Uterine smooth muscle cell (primary cell): ENCODE measurements at places on chromosomes 5 and 9. TPM values are rescaled to one million over a fixed set of nuclear protein-coding genes. Genes with fewer than 3 reads are reported as not detected.

The GPBP1 gene
- total RNA-seq = 78.4 and 80.3 TPM in 2 replicates

The ADRB2 gene
- total RNA-seq = 0.12 and 0.22 TPM in 2 replicates

The MAMDC2 gene
- total RNA-seq = 2.4 and 2.5 TPM in 2 replicates

The PKD2L2 gene
- total RNA-seq = under 0.01 TPM in 1 of 2 replicates, not detected in the other

The MEIKIN gene
- not detected in 2 replicates for total RNA-seq

The NOP16 gene
- 11.4 and 20.0 TPM in 2 replicates for total RNA-seq
